ENCODE measurements at places on chromosomes 1 and 21.

GRCh38 chr1:25559031-25559430, 15.6 kb downstream of the LDLRAP1 start:
- H3K27me3 ChIP-seq: no peaks in the 10 kb centered on the region
- H3K4me1 ChIP-seq: peaks cover 3% of the 10 kb centered on the region
- H3K36me3 ChIP-seq: 0 out of 2 replicates have a peak, but pooled peaks cover 3% of the 10 kb centered on the region
- H3K27ac ChIP-seq: no peak overlapping the region

GRCh38 chr1:226779561-226779960, 40.5 kb upstream of the ITPKB start:
- H3K4me3 ChIP-seq: no peak overlapping the region
- no peaks in the 10 kb centered on the region for H3K27me3 ChIP-seq
- DNase-seq: no peak

GRCh38 chr1:232305050-232305449, 324.9 kb downstream of the SIPA1L2 start:
- no peak overlapping the region for H3K27ac ChIP-seq
- H3K27me3 ChIP-seq: no peaks in the 10 kb centered on the region
- no peak overlapping the region for H3K4me3 ChIP-seq
- no peak for DNase-seq
- H3K36me3 ChIP-seq: no peaks in the 10 kb centered on the region

GRCh38 chr1:200890818-200891773, 3.6 kb upstream of the INAVA start:
- peaks cover 26% of the 10 kb centered on the region for H3K4me1 ChIP-seq
- H3K27me3 ChIP-seq: no peaks in the 10 kb centered on the region
- no peaks in the 10 kb centered on the region for H3K36me3 ChIP-seq
- no peak overlapping the region for H3K27ac ChIP-seq
- H3K4me3 ChIP-seq: peak overlapping the region; percentile 48

DNA sequence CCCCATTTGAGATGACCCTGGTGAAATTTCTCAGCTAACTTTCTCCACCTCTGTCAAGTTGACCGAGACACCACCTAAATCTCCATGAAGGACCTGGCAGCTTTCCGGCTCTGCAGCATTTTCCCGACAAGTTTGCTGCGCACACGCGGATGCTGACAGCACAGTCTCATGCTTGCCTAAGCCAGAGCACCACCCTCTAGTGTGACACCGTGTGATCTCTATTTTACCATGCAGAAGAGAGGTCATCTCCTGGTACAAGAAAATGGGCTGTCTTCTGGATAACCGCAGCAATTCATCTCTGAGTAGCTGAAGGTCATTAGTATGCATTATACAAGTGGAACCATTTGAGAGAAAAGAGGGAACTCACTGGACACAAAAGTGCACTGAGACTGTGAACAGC, 38.9 kb upstream of the H6PD start:
- no peak overlapping the region for H3K4me3 ChIP-seq
- H3K27ac ChIP-seq: no peak overlapping the region
- H3K4me1 ChIP-seq: peaks cover 4% of the 10 kb centered on the region
- no peak for DNase-seq
- peaks cover 35% of the 10 kb centered on the region for H3K27me3 ChIP-seq
- H3K36me3 ChIP-seq: no peaks in the 10 kb centered on the region

- no peaks in the 10 kb centered on the region for H3K4me1 ChIP-seq
- no peaks in the 10 kb centered on the region for H3K27me3 ChIP-seq
- no peak overlapping the region for H3K27ac ChIP-seq
- no peak overlapping the region for H3K4me3 ChIP-seq
- DNase-seq: no peak
- H3K36me3 ChIP-seq: no peaks in the 10 kb centered on the region
Observed at GRCh38 chr1:106061586-106062495, 994.6 kb upstream of the PRMT6 start.

DNA sequence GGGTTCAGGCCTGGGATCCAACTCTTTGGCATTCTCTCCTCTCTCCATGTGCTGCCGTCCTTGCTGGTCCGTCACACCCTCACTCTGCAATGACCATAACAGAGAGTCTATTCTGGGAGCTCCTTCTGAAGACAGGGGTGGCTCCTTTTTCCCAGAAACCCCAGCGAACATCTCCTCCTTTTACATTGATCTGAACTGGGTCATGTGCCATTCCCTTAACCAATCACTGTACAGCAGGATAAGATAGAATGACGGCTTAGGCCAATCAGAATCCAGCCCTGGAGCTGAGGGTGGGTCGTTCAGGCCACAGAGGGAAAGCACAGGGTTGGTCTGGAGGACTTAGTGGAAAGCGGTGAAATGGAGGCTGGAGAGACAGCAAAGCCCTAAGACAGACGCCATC, 740.1 kb downstream of the MATN1 start:
- no peak overlapping the region for H3K27ac ChIP-seq
- no peak for DNase-seq
- no peaks in the 10 kb centered on the region for H3K36me3 ChIP-seq
- H3K4me1 ChIP-seq: peaks cover 3% of the 10 kb centered on the region
- no peaks in the 10 kb centered on the region for H3K27me3 ChIP-seq

- DNase-seq: no peak
- peaks cover 40% of the 10 kb centered on the region for H3K4me1 ChIP-seq
Observed at GRCh38 chr1:54375712-54376429, 30.3 kb downstream of the SSBP3 start.

- no peaks in the 10 kb centered on the region for H3K27me3 ChIP-seq
- H3K36me3 ChIP-seq: no peaks in the 10 kb centered on the region
- peaks cover 5% of the 10 kb centered on the region for H3K4me1 ChIP-seq
- no peak for DNase-seq
- no peak overlapping the region for H3K27ac ChIP-seq
- no peak overlapping the region for H3K4me3 ChIP-seq
Observed at GRCh38 chr1:230857077-230857476, 11.2 kb downstream of the C1orf198 start.

DNA sequence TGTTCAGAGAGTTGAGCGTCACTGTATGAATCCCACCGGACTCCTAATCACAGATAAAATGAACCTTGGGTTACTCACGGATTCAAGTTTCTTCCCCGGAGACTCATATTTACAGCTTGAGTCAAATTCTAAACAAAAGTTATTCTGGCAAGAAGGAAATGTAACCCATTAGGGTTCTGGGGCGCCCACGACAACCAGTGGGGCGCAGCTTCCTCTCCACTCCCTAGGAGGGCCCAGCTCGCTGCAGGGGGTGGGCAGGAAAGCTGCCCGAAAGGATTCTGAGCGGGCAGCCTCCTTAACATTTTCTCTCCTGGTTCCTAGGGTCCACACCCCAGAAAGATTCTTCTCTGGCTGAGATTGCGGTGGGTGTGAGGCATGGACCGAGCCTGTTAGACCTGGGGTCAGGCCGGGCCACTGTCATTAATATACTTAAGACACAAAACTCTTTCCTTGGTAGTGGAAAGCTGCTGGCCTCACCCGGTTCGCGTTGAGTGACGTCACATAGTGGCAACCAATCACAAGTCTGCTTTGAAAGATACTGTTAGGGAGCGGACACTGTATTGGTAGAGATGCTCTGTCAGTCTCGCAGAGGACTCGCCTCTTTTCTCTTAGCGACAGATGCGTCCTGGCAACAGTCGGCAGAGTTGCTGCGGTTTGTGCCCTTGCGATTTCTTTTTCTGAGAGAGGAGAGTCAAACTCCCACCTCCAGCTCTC, 13.6 kb upstream of the MCOLN3 start:
- H3K4me1 ChIP-seq: no peaks in the 10 kb centered on the region
- H3K4me3 ChIP-seq: peak overlapping the region; percentile 47
- no peaks in the 10 kb centered on the region for H3K27me3 ChIP-seq
- DNase-seq: peak; percentile 99

DNA sequence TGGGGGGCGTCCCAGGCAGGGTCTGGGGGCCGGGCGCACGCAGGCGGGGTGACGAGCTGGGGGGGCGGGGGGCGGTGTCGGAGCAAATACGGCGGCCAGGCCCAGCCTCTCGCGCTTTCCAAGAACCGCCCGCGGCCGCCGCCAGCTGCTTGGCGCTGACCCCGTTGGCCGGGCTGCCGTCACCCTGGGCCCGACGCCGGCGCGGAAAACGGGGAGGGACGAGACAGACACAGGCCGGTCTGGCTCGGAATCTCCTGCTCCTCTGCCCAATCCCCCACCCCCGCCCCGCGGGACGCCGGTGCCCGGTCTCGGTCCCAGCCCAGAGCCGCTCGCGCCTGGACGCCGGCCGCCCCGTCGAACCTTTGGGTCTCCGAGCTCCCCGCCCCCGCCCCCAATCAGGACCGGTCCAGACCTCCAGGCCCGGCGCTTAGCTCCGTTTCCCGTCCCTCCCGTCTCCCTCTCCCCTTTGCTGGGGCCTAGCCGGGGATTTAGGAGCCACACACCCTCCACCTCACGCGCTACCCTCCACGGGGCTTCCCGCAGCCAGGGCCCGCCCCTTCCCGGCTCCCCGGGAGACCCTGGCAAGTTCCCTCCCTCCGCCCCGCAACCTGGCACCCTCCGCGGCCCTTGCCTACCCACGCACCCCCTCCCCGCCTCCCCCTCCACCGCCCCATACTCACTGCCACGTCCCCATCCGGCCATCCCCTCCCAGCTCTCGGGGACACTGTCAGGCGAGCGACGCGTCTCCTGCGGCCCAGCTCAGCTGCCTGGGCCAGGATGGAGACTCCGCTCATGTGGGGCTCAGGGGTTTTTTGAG, 800 bp upstream of the MMP23B start:
- no peaks in the 10 kb centered on the region for H3K36me3 ChIP-seq
- peak overlapping the region; percentile 5 for H3K4me3 ChIP-seq
- H3K27ac ChIP-seq: no peak overlapping the region
- no peak for DNase-seq
- peaks cover 3% of the 10 kb centered on the region for H3K4me1 ChIP-seq

GRCh38 chr1:29460694-29461093, 224.4 kb downstream of the PTPRU start:
- H3K27ac ChIP-seq: no peak overlapping the region
- H3K36me3 ChIP-seq: no peaks in the 10 kb centered on the region

DNA sequence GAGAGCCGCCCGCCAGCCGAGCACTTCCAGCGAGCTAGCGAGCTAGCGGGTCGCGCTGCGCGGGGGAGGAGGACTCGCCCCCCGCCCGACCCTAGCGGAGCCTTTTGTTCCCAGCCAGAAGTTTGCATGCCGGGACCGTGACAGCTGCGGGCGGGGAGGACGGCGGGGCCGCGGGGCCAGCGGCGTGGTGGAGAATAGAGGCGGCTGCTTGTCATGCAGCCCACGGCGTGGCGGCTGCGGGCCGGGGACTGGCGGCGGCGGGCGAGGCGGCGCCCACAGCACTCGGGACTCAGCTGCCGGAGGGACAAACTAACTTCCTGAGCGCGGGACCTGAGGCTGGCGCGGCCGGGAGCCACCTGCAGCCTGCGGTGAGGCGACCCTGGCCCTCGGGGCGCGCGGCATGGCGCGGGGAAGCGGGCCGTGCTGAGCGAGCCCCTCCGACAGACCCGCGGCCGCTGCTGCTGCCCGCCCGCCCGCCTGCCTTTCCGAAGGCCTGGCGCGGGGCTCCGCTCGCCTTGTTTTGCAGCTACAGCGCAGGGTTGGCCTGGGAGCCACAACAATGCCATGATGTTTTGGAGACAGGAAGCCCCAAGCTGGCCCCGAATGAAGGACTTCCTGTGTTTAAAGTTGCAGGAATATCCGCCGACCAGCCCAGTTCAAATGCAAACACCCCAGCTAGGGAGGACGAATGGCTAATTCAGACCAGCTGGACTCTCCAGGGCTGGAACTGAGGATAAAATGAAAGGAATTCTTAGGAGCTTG, 82.2 kb upstream of the BMP8A start:
- H3K4me1 ChIP-seq: peaks cover 3% of the 10 kb centered on the region
- peak overlapping the region; percentile 88 for H3K4me3 ChIP-seq
- H3K27me3 ChIP-seq: no peaks in the 10 kb centered on the region
- DNase-seq: no peak
- peaks cover 7% of the 10 kb centered on the region for H3K36me3 ChIP-seq
- no peak overlapping the region for H3K27ac ChIP-seq

GRCh38 chr21:38861056-38861455, 55.3 kb downstream of the ETS2 start:
- no peak overlapping the region for H3K4me3 ChIP-seq
- no peak overlapping the region for H3K27ac ChIP-seq
- H3K4me1 ChIP-seq: 0 out of 2 replicates have a peak, but pooled peaks cover 2% of the 10 kb centered on the region
- H3K36me3 ChIP-seq: no peaks in the 10 kb centered on the region
- no peaks in the 10 kb centered on the region for H3K27me3 ChIP-seq

- H3K36me3 ChIP-seq: peaks cover 5% of the 10 kb centered on the region
- DNase-seq: no peak
- 0 out of 2 replicates have a peak, but pooled peaks cover 1% of the 10 kb centered on the region for H3K4me1 ChIP-seq
- no peak overlapping the region for H3K27ac ChIP-seq
- peak overlapping the region; percentile 94 for H3K4me3 ChIP-seq
Observed at GRCh38 chr1:101237229-101237837, 514 bp downstream of the S1PR1 start.

DNA sequence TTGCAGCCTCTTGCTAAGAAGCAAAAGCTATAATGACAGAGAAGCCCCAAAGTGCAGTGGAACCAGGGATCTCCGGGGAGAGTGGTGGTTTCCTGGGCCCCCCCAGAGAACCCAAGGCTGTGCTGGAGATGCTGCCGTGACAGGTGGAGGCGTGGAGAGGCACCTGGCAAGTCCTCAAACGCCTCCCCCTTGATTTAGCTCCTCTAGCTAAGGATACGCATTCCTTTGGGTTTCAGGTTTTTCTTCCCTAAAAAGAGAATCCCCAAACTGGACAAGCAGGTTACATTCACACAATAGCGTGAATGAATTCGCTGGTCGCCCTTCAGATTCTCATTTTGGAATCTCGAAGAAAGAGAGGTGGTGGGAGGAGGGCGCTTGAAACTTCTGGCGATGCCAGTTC, 853 bp upstream of the ATP1A1 start:
- H3K27me3 ChIP-seq: no peaks in the 10 kb centered on the region
- no peaks in the 10 kb centered on the region for H3K36me3 ChIP-seq
- no peak for DNase-seq
- H3K4me1 ChIP-seq: peaks cover 3% of the 10 kb centered on the region
- H3K4me3 ChIP-seq: peak overlapping the region; percentile 82
- H3K27ac ChIP-seq: no peak overlapping the region

- no peaks in the 10 kb centered on the region for H3K36me3 ChIP-seq
- no peak for DNase-seq
- no peaks in the 10 kb centered on the region for H3K27me3 ChIP-seq
- H3K4me1 ChIP-seq: no peaks in the 10 kb centered on the region
- no peak overlapping the region for H3K27ac ChIP-seq
- H3K4me3 ChIP-seq: no peak overlapping the region
Observed at GRCh38 chr1:171884475-171884874, 43.2 kb downstream of the DNM3 start.

DNA sequence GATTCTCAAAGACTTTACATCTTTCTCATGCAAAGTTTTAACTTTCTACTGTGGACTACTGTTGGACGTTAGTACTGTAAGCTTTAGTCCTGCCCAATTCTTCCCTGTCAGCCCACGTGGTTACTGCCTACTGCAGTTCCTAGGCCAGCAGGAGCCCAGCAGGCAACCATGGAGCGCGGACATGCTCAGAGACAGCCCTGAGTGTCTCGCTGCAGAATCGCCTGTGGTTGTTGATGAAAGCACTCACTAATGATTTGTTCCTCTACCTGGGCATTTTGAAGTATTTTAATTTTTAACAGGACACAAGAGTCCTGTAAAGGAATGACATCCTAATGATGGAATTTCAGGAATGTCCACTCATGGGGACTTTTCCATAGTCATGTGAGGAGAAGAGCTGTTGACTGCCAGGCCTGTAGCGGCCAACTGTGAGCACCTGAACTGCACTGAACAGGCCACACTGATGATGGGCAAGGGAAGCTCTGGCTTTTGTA, 44.1 kb downstream of the PGBD5 start:
- H3K27me3 ChIP-seq: no peaks in the 10 kb centered on the region
- no peak overlapping the region for H3K4me3 ChIP-seq
- H3K27ac ChIP-seq: no peak overlapping the region
